ENCODE measurements at places on chromosomes 16 and 17.

DNA sequence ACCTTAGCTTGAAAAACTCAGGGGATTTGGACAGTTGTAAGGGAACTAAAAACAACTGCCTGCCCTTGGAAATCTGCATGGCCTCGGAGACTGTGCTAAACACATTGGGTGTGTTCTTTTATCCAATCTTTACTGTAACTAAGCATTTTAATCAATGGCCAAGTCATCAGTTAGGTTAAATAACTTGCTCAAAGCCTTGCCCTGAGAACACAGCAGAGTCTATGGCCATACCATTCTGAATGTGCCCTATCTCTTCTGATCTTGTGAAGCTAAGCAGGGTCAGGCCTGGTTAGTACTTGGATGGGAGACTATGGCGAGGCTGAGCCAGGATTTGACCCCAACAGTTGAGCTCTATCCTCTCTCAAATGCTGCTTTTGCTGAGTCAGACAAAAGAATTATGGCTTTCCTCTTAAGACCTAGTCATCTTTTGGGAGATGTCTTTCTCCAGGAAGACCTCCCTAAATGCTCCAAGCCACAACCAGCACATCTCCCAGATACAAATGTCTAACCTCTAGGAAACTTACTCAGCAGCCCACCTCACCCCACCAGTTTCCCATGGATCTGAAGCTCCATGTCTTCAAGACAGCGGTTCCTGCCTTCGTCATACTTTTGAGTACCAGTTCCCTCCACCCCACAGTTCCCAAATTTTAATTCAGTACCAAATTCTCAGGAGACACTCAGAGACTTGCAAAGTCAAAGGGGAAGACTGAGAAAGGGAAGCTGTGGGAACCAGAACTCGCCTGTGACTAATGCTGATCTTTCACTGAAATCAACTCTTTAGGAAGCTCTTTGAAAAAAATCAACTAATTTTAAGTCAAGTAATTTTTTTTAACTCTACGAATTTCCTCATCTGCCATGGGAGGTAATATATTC is 336.1 kb downstream of the MAF start:
- no peak for DNase-seq

- no peak for DNase-seq
Observed at GRCh38 chr17:38324772-38325171, 19.0 kb downstream of the GPR179 start.

GRCh38 chr17:59356543-59357218 is 25.2 kb downstream of the YPEL2 start:
- DNase-seq: no peak

DNA sequence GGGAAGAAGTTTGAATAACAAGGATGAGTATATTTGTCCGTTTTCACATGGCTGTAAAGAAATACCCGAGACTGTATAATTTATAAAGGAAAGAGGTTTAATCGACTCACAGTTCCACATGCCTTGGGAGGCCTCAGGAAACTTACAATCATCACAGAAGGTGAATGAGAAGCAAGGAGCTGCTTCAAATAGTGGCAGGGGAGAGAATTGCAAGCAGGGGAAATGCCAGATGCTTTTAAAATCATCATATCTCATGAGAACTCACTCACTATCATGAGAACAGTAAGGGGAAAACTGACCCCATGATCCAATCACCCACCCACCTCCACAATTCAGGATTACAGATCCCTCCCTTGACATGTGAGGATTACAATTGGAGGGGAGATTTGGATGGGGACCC is 212.8 kb upstream of the CDH8 start:
- DNase-seq: no peak

- no peak for DNase-seq
Observed at GRCh38 chr17:76611758-76612157, 26.1 kb upstream of the ST6GALNAC2 start.

DNA sequence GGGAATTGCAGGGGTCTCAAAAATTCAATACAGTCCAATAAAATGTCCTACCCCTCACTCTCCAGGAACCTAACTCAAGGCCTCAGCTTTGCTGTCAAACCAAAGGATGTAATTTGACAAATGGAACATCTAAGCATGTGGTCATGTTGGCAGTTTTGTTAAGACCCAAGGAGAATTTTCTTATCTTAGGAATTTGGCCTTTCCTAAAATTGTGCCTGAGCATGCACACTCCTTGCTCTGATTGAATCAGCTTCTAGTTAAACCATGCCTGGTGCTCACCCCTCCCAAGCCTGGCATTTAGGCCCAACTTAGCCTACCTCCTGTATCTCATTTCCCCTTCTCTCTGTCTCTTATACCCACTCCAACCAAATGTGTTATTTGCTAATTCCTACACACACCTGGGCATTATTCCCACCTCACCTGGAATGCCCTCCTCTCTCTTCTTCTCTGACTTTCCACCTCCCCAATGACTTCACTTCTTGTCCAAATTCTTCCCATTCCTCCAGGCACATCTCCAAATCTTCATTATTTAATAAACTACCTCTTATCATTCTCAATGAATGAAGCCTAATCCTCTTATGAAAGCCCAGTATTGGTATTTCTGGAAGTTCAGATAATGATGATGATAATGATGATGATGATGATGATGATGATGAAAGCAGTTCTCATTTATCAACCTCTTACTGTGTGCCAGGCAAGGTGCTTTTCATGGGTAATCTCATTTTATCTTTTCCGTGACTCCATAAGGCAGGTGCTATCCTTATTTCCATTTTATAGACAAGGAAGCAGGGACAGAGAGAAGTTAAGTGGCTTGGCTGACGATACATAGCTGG is 178.0 kb upstream of the IRX6 start:
- no peak for DNase-seq

DNA sequence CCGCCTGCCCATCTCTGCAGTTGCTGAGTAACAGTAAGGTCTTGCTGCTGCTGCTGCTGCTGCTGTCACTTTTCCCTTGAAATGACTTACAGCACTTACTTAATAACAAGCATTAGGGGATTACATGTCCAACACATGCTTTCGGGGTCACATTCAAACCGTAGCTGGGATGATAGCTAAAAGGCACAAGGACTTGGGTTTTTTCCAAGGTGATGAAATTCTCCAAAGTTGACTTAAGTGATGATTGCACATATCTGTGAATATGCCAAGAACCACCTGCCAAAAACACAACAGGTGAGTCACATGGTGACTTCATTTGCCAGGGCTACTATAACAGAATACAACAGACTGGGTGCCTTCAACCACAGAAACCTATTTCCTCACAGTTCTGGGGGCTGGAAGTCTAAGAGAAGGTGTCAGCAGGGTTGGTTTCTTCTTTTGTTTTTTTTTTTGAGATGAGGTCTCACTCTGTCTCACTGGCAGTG is 121.9 kb upstream of the TNRC6C start:
- peak; percentile 17 for DNase-seq

DNA sequence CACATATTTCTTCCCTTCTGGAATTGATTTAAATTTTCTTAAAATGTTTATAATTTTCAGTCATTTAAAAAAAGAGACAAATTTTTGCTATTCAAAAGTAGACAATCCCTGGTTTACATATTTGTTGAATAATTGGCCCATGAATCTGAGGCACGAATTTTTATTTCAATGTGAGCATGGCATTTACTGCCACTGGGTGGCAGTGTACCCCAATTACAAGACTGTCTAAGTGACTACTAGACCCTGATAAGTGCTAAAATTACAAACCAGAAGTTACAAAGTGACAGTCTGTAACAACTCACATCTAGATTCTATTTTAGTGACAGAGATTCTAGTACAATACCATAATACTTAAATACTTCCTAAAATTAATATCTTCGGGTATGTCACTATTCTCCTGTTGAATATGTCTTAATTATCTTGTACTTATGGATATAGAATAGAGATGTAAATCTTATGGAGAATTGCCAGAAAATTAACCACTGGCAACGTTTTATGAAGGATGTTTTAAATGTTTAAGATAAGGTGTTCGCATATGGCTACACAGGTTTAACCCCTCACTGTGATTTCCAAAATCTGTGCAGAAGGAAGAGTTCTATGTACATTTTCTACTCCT is 235.8 kb downstream of the MAP2K4 start:
- no peak for DNase-seq
